SK-N-DZ (cell line): ENCODE measurements at places on chromosomes 3 and 15.

- no peak for DNase-seq
Measured at GRCh38 chr15:40232625-40233070, 6.2 kb upstream of the PAK6 start.

GRCh38 chr15:40737048-40737447, 18.0 kb downstream of the RMDN3 start:
- no peak for DNase-seq

DNA sequence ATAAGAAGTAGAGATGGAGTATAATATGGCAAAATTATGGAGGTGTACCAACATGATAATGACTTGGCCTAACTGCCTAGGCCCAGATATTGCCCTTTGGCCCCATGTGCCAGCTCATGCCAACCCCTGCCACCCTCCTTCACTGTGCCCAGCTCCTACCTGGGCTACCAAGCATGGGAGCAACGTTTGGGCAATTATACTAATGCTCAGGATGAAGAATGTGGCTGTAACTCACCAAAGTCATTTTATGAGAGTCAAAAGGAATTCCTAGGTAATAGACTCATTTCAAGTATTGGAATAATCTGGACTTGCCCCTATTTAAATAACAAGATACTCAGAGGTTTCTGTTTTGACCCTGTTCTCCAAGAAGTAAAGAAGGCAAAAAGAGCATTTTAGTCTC, 240.2 kb upstream of the IL12A start:
- no peak for DNase-seq

GRCh38 chr3:83321457-83321856, 1560.0 kb upstream of the GBE1 start:
- DNase-seq = no peak

DNA sequence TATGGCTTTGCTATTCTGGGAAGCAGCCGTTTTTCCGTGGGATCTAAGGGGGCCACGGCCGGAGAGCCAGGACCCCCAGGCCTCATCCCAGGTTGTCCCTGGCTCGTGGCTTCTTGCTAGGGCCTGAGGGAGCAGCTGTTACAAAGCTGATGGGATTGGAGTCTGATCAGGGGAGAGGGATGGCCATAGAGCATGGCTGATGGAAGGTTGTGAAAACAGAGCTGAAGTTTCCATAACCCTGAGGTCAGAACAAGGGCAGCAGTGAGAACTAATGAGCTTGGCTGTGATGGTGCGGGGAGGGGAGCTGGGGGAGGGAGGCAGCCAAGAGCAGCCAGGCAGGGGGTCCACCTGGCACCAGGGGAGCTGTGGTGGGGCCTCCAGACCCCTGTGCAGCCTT, 63.0 kb downstream of the LINGO1 start:
- peak; percentile 41 for DNase-seq

DNA sequence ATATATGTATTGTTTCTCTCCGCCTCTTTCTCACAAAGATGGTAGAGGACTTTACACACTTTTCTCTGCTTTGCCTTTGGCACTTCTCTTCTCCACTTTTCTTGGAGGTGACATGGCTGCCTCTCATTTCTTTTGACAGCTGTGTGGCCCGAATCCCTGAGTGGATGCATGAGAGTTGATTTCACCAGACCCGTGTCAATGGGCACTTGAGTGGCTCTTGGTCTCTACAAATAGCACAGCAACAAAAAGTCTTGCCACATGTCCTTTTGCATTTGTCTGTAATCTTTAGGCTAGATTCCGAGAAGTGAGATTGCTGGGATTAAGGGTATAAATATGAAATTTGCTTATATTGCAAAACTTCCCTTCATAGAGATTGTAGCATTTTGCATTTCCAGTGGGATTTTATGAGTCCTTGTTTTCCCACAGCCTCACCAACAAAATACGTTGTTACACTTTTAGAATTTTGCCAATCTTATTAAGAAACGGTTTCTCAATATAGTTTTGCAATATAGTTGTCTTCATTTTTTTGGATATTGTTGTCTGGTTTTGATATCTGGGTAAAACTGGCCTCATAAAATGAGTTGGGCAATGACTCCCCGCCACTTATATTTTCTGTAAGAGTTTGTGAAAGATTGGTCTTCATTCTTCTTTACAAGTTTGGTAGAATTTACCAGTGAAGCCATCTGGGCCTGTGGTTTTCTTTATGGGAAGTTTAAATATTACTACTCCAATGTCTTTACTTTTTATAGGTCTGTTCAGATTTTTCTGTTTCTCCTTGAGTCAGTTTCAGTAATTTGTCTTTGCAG, 5.2 kb upstream of the TRPM1 start:
- DNase-seq = no peak

- DNase-seq = no peak
Measured at GRCh38 chr15:33934396-33934795, 33.9 kb upstream of the CHRM5 start.

DNA sequence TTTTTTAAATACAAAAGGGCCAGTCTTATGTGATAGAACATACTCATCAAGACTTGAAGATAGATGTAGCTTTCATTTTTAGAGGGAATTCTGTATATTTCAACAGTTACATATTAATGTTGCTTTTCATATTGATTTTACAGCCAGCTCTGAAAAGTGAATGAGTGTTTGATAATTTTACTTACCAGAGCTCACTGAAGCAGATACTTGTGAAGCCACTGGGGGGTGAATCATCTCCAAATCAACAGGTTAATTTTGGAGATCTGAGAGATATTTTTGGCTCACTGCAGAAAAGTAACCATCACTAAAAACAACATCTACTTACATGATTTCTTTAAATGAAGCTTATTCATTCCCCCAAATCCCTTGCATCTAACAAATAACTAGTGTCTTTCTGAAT, 24.7 kb downstream of the TNFAIP8L3 start:
- no peak for DNase-seq

DNA sequence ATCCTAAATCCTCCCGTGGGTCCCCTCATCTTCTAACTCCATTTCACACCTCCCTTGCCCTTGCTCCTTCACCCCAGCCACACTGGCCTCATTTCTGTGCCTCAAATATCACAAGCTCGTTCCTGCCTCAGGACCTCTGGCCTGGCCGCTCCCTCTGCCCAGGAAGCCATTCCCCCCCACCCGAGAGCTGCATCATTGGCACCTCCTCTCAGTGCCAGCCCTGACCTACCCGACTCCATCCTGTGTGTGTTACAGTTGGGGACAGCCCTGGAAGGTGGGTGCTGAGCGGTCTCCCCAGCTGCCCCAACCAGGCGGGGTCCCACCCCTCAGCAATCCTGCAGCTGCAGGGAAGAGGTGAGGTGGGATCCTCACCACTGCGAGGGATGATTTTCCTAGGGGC, 14.5 kb downstream of the PLXND1 start:
- DNase-seq = no peak

GRCh38 chr15:71511796-71512681, 298.3 kb upstream of the NR2E3 start:
- DNase-seq = no peak

- DNase-seq = no peak
Measured at GRCh38 chr15:40118473-40118872, 9.8 kb upstream of the BMF start.

DNA sequence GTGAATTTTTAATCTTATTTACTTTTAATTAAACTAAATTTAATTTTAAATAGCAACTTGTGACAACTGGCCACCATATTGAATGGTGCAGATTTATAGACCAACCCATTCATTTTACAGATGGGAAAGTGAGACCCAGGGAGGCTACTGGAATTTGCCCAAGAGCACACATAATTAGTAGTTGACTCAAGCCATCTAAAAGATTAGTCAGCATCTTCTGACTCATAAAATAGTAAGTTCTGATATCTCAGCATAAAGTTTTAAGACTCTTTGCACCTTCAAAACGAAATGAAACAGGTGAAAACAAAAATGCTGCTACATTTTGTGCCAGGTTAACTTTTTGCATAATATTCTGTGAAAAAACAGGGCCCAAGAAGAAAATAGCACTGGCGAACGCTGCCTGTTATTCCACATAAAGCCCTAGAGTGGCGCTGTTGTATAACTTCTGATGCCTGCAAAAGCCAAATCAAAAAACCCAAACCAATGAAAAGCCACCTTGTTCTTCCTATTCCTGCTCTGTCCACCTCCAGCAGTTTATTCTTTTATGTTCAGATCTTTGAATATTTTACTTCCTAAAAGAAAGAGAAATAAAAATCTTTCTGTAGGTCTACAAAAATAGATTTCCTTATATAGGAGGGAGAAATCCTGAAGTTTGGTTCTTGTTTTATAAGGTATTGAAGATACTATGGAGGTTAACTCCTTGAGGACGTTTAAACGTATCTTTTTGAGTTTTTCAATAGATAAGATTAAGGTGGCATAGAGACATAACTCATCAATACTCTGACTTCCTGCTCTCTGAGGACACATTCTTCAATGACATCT, 62.8 kb downstream of the OTOL1 start:
- DNase-seq = peak; percentile 71

DNA sequence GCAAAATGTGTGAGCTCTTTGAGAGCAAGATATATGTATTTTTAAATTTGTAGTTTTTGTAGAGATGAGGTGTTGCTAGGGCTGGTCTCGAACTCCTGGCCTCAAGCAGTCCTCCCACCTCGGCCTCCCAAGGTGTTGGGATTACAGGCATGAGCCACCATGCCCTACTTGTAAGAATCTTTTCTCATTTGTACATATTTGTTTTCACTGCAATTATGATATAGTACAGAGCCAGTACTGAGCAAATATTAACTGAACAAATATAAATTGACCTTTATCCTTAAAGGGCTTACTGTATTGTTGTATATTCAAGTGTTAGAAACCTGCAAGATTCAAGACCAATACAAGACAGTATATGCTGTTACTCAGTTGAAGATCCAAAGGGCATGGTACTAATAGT, 53.4 kb downstream of the GTF2E1 start:
- no peak for DNase-seq

- DNase-seq = no peak
Measured at GRCh38 chr3:64798316-64798715, 110.5 kb upstream of the ADAMTS9 start.

DNA sequence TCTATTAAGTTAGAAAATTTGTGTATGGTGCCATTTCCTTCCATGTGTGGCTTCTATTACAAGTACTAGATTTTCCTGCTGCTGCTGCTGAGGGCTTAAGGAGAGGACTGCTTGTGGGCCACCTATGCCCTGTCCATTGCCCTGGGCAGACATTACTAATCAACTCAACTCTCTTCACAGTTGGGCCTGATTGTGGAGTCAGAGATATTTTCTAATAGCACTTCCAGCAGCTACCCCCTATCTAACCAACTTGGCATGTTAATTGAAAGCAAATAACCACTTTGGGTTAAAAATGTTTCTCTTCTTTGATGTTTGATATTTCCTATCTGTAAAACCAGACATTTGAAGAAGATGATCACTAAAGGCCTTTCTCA, 242.0 kb downstream of the EDEM1 start:
- no peak for DNase-seq

GRCh38 chr3:156409694-156410093, 145.2 kb downstream of the SSR3 start:
- no peak for DNase-seq

GRCh38 chr15:66655997-66656396, 46.0 kb upstream of the SMAD6 start:
- no peak for DNase-seq

DNA sequence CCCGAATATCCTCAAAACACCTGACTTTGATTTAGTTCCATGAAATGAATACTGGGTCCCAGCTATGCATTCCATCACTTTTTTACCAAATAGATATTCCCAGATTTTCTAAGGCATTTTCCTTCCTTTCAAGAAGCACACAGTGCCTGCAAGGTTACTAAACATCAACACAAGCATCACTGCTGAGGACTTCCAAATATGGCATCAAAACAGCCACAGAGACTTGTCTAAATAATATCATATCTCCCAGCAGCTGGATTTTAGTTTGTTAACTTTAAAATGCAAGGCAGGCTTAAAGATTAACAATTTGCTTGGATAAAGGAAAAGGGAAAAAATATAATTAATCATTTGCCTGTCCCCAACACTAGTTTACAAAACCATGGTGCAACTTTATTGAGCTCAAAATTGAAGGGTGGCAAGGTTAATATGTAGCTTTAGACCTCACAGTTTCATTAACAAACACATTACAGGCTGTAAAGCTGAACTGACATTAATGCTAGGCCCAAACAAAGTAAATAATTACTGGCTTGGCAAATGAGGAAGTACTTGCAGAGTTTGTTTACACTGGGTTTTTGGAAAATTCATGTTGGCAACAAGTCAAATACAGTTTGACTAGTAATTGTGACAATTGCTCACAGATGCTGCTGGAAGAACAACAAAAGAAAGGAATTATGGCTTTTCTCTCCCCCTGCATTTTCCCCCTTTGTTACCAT, 401.7 kb upstream of the CDIN1 start:
- DNase-seq = no peak

DNA sequence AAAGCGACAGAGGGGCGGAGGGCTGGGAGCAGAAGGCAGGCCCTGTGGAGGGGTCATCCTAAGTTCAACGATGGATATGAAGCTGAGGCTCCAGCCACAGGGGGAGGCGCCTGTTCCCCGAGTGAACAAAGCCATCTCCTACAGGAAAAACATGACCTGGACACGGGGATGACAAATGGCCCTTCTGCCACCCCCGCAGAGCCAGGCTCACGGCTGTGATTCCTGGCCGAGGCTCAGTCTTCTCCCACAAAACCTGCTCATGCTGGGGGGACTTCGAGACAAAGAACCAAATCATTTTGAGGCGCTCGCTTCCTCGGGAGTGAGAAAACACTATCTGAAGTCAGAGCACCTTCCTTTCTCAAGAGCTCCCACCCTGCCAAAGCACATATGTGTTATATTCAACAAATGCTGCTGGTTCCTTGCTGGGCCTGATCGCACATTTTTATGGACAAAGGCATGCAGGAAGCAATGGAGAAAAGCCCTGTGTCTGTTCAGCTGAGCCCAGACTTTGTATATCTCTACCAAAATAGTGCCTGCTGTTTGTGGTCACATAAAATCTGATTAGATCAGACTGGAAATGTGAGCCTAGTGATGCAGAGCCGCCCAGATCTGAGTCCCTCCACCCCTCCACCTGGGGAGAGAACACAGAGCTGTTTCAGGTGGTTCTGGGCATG, 5.6 kb downstream of the RBP1 start:
- DNase-seq = peak; percentile 87

- no peak for DNase-seq
Measured at GRCh38 chr3:182913889-182914288, 66.4 kb downstream of the DCUN1D1 start.

DNA sequence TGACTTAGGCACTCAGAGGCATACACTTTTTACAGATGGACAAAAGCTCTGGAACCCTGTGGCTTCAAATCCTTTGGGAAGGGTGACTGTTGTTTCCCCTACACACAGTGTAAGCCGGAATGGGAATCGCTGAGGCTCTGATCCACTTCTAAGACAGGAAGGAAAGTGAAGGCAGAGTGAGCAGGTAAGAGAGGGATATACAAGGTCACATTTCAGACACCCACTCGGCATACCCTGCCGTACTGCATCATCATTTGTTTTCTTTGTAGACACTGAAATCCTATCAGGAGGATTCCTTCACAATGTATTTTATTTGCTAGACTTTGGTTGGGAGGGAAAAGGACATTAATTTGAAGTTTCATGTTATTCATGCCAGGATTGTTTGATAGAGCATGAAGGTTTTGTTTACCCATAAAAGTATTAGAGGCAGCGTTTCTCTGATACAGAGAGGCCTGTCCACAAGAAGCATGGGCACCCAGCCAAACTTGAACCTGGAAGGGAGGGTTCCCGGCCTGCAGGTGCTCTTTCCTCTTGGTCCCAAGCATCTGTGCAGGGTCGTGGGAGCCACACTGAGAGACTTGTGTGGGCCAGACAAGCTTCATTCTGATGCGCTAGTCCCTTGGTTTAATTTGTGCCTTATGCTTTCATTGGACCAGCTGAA, 21.9 kb upstream of the POLR2M start:
- no peak for DNase-seq
